NCI-H345 (cell line): ENCODE measurements at places on chromosomes 5 and 9.

GRCh38 chr9:130465383-130466096 is 20.8 kb downstream of the ASS1 start:
- DNase-seq = no peak

GRCh38 chr9:92457576-92457975 is 24.7 kb downstream of the ASPN start:
- no peak for DNase-seq

- peak; percentile 42 for DNase-seq
Measured at GRCh38 chr9:72592502-72593403, 71.3 kb downstream of the TMC1 start.

- no peak for DNase-seq
Measured at GRCh38 chr9:76703270-76703669, 61.0 kb upstream of the PCA3 start.

DNA sequence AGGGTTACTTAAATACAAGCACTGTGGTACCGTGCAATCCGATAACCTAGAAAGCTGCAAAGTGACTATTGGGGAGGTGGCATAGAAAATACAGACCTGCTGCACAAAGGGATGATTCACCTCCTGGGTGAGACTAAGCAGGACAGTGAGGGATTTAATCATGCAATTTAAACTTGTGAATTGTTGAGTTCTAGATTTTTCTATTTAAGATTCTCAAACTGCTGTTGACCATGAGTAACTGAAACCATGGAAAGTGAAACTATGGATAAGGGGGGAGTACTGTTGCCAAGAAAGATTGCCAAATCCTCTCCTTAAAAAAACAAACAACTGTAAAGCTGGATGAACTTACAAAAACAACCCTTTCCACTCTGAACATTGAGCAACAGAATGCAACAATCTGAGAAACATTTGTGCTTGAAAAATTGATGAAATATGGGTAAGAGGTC is 61.5 kb upstream of the NUDT12 start:
- DNase-seq = no peak

DNA sequence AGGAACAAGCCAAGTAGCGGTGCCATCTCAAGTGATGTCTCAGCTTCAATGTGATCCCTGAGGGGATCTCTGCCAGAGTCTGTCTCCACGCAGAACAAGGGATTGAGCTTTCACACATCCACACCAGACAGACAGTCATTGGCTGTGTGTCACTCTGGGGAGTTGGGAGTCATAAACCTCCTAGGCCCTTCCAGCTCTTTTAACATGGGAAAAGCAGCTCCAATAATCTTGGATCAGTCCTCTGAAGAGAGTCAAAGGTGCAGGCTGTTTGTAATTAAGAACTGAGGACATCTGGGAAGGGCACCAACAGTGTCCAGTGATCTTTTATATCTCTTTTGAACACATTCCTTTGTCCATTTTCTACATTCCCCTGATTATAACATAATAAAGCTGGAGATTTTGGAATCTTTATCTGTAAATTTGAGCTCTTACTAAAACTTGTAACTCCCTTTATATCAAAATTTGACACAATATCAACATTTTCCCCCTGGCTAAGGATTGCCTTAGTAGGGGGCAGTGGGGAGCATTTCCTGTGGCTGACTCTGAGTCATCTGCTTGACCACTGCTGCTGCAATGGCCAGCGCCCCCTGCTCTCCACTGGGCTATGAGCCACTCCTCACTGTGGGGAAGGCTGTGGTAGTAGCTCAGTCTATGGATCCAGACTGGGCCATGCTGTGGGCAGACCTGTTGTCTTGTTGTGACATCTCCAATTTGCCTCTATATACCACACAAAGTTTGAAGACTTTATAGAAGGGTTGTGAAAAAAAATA is 284.4 kb downstream of the OSTF1 start:
- no peak for DNase-seq

GRCh38 chr5:179731791-179732411 is 721 bp upstream of the MAML1 start:
- DNase-seq = no peak

GRCh38 chr5:43256261-43256966 is 56.8 kb downstream of the HMGCS1 start:
- DNase-seq = no peak

- DNase-seq = no peak
Measured at GRCh38 chr9:130030651-130031127, 12.3 kb downstream of the FNBP1 start.

- DNase-seq = no peak
Measured at GRCh38 chr5:87900419-87900818, 368.2 kb downstream of the TMEM161B start.

DNA sequence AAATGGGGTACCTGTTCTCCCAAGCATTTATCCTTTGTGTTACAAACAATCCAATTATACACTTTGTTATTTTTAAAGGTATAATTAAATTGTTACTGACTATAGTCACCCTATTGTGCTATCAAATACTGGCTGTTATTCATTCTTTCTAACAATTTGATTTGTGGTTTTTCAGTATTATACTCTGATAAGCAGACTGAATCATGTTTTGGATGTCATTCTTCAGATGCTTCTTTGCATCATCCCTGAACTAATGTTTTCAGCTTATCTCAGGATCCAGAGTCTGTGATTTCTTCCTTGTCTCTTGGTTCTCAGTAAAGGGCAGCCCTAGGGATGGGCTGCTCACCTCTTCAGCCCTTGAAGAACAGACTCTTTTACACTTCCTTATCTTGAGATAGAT is 177.8 kb upstream of the SGCD start:
- no peak for DNase-seq

DNA sequence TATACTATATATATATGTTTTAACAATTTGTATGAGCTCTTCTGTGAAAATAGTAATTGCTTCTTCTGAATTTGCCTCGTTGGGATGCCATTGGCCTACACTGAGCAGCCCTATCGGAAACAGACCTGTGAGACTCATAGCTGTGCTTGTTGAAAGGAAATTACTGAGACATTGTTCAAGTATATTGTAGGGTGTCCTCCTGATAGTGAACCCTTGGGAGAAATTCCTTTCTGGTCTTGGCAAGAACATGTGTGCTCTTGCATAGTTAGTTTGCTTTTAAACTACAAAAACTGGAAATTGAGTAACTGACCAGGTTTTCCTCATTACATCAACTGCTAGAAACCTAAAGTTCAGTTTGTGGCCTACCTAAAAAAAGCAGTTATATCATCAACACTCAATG is 160.9 kb downstream of the LURAP1L start:
- DNase-seq = no peak

DNA sequence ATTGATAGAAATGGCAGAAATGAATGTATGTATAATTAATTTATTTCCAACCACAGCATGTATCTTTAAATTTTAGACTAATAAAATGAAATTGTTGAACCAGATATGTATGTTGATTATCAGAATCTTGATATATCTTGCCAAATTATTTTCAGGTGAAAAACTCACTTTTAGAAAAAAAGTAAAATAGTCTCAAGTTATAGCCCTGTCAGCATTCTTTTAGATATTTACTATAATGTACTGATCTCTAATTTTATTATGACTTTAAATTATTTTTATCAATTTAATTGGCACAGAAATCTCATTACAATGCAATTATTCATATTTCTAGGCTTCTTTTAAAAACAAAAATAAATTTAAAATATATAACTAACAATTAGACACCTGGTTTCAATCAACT is 1990.4 kb upstream of the CDH6 start:
- no peak for DNase-seq

DNA sequence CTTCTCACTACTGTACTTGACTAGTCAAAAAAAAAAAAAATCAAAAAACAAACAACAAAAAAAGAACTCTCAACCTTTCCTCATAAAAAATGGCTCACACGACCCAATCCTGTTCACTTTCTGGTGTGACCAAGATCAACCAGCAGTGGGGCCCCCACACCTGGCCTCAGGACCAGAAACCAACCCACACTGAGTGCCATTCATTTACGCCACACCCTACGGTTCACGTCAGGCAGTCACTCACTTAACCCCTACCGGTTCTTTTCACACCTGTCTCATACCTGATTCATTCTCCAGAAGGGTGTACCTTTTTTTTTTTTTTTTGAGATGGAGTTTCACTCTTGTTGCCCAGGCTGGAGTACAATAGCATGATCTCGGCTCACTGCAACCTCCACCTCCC is 5.7 kb downstream of the SUSD1 start:
- DNase-seq = no peak
